ENCODE measurements at places on chromosomes 13 and 19.

DNA sequence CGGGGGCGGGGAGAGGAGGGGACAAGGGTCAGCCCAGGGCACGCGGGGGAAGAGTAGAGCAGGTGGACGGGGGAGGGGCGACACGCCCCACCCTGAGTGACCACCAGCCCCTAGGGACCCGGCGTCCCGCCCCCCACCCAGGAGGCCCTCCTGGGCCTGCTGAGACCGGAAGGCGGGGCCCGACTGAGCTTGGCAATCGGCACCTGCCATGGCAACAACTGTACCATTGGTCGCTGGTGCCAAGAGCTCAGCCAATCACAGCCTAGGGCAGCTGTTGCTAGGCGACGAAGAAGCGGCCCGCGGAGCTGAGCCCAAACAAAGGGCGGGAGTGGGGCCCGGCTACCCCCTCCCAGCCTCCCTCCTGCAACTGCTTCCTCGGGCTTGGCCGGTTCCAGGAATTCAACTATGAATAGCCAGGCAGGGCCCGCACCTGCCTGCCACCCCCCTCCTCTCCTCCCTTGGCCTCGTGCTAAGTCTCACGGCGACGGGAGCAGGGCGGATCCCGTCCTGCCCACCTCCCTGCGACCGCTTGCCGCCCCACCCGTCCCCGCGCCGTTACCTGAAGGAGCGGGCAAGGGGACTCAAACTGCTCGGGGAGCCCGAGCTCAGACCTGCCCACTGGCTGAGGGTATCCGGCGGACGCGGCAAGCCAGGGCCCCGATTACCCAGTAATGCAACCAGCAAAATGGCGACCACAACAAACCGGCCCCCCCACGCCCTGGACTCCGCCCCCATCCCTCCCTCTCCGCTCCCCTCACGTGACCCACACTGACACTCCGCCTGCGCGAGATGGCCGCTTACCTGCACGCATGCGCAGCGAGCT, at the start of gene DYRK1B:
DYRK1B (minus strand) TSS at position 699 of the 823 bp plus-strand sequence. CDS start 2,295 bp downstream, outside the sequence.
- DNase-seq, result peak; percentile 61

DNA sequence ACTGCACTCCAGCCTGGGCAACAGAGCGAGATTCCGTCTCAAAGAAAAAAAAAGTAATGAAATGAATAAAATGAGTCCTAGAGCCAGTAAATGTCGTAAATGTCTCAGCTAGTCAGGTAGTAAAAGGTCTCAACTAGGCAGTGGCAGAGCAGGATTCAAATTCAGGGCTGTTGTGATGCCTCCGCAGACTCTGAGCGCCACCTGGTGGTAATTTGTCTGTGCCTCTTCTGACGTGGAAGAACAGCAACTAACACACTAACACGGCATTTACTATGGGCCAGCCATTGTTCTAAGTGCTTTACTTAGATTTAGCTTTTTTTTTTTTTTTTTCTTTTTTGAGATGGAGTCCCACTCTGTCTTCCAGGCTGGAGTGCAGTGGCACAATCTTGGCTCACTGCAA, 30.2 kb downstream of the CYP2F1 start:
- peak; percentile 64 for DNase-seq

DNA sequence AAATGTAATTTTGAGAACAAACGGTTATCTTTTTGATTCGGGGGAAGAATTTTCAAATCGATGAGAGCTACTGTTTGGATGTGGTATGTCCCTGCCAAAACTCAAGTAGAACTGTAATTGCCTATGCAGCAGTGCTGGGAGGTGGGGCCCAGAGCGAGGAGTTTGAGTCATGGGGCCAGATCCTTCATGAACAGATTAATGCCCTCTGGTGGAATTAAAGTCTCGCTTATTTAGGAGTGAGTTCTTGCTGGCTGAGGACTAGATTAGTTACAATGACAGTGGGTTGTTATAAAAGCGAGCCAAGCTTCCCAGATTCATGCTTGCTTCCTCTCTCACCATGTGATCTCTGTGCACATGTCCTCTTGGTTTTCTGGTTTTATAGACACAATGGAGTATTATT, 11.8 kb upstream of the PRR20A start:
- DNase-seq, result no peak

DNA sequence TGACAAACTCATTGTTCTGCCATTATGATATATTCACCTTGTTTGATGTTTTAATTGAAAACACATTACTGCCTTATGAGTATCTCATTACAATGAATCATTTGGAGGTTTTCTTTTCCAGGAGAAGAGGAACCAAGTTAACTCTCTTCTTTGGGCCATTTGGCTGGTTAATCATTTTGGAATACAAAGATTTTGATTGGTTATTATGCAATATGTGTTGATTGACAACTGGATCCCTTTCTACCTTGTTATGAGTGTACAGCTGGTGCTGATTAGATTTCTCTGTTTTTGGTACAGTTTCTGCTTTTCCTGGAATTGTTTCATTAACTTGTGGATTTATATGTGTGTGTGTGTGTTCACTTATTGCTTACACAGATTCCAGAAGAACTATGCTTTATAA, 49.2 kb upstream of the RGCC start:
- no peak for DNase-seq

GRCh38 chr19:51771376-51772130, 10.6 kb downstream of the FPR2 start:
- no peak for DNase-seq

GRCh38 chr13:21216332-21216731, 39.9 kb downstream of the MRPL57 start:
- no peak for DNase-seq

- DNase-seq, result no peak
These were observed 31.8 kb downstream of the DOCK9 start for GRCh38 chr13:98945863-98946605.

DNA sequence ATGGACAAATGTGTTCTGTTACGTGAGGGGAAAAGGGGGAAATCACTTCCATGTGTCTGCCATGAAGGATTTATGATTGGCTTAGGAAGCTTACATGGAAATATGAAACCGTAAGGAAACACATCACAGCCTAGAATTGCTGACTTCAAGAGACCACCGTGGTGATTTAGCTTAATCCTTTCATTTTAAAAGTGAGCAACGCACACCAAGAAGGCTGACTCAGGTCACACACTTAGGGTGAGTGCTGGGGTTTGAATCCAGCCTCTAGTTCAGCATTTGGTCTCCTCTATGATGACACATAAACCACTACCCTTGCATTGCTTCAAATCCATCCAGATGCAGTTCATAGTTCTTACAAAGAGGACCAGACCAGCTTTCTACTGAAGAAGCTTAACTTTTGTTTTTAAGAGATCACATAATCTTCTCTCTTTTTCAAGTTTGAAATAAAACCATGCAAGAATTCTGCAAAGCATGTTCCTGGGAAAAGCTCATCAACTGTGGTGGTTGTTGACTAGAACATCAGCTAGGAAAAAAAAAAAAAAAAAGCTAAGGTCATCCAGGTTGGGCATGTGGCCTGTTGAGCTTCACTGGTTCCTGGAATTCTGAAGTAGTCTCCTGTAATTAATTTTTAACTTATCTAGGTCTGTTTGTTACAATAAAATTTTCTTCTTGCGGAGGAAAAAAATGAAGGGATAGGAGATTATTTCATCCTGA, 60.2 kb upstream of the KL start:
- DNase-seq, result no peak

GRCh38 chr13:33937373-33938098, 119.6 kb downstream of the RFC3 start:
- no peak for DNase-seq

DNA sequence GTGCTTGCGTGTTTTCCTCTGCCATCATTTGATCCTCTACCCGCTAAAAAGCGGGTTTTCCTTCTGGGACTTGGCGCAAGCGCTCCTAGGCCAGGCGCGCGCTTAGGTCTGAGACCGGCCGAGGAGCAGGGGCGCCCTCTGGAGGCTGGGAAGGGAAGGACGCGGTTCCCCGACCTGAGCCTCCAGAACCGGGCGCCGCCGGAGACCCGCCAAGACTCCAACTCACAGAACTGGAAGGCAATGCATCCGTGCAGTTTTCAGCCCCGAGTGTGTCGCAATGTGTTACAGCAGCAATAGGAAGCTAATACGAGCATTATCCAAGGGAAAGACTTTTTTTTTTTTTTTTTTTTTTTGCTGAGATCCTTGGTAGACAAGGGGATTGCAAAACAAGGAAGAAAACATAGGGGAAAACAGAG, 190.9 kb downstream of the COL4A1 start:
- DNase-seq, result peak; percentile 21

- DNase-seq, result no peak
These were observed 36.5 kb downstream of the COL4A1 start for GRCh38 chr13:110270507-110270906.

DNA sequence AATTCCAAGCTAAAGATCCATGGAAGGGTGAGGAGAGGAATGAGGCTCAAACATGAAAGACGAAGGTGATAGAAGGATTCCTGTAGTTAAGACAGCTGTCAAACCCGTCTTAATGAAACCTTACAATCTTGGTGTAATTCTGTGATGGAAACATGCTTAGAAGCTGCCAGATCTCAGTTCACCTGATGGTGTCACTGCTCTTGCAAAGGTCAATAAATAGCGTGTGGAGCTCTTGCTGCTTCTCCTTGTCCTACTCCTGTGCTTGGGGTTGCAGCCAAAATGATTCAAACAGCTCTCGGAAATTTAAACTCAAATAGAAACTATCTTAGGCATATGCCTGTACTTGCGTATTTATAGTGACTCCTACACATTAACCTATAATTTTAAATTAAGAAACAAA, 1705.0 kb downstream of the OLFM4 start:
- peak; percentile 16 for DNase-seq

DNA sequence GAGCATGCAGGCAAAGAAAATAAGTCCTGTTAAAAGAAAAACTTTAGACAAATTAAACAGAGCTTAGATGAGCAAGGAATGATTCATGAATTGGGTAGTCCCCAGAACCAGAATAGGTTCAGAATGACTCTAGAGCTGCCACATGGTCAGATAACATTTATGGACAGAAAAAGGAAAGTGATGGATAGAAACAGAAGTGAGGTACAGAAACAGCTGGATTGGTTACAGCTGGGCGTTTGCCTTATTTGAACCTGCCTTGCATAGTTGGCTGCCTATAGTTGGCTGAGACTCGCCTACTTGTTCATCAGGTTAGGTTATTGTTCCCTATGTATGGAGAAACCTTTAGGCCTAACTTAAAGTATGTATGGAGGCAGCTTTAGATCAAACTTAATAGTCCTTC, 35.4 kb downstream of the WDFY2 start:
- no peak for DNase-seq

DNA sequence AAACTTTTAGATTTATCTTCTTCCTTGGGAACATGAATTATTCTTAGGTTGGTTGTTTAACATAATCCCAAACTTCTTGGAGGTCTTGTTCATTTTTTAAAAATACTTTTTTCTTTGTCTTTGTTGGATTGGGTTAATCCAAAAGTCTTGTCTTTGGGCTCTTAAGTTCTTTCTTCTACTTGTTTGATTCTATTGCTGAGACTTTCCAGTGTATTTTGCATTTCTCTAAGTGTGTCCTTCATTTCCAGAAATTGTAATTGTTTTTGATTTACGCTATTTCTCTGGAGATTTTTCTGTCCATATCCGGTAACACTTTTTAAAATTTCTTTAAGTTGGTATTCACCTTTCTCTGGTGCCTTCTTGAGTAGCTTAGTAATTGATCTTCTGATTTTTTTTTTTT, 9.8 kb upstream of the KLK15 start:
- no peak for DNase-seq

DNA sequence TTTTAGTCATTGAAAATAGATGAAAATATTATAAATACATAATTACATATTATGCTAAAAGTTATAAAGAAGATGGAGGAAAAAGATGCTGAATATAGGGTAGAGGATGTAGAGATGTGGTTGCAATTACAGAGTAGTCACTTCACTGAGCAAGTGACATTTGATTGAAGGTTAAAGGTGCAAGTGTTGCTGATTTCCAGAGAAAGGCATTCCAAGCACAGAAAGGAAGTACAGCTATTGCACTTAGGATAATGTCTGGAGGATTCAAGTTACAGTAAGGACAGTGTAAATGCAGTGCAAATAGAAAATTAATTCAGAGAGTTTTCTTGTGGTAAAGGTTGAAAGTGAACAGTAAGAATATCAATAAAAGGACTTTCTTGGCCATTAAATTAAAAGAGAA, 1721.8 kb downstream of the PCDH9 start:
- DNase-seq, result no peak

DNA sequence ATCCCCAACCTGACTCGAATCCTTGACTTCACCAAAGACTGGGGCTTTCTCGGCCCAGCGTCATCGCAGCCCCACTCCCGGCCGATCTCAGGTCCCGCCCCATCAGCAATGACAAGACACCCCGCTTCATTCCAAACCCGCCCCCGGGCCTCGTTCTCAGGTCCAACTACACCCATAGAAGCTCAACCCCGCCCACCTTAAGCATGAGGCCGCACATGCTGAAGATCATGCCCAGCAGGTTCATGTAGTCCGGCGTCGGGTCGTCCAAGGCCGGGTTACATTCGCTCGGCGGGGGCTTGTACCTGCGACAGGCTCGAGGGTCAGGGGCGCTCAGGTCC, 2.3 kb downstream of the WDR83 start:
- DNase-seq, result peak; percentile 45

DNA sequence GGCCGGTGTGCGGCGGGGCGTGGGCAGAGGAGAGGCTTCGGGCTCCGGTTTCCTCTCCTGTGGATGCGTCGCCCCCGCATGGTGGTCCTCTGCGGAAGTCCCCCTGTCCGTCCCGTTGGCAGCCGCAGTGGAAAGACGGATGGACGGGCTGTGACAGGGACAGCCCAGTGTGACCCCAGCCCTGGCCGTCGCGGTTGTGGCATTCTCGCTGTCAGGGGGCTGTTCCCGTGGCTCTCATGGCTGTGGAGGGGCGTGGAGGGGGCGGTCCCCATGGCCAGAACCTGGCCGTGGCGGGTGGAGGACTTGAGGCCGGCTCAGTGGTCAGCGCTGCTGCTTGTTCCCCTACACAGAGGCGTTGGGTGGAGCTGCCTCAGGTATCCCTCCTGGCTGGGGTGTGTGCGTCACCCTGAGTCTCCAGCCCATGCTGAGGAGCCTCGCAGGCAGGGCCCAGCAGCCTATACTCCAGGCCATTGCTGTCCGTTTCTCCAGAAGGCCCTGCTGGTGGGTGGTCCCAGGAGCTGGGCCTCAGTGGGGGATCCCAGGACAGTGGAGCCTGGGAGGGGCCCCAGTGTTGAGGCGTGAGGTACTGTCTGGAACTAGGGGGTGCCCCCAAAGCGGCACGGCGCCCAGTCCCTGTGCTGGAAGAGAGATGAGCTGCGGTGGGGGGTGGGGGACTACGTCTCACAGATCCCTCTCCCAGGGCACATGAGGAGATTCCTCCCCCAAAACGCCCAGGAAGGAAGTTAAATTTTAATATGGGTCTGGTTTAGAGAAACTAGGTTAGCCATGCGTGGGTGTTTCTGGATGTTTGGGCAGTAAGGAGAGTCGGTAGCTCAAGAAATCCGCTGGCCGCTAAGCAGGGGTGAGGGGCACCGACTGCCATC, 20.3 kb downstream of the CSNK1G2 start:
- DNase-seq, result no peak

GRCh38 chr19:43777163-43777695, 3.5 kb downstream of the KCNN4 start:
- no peak for DNase-seq

DNA sequence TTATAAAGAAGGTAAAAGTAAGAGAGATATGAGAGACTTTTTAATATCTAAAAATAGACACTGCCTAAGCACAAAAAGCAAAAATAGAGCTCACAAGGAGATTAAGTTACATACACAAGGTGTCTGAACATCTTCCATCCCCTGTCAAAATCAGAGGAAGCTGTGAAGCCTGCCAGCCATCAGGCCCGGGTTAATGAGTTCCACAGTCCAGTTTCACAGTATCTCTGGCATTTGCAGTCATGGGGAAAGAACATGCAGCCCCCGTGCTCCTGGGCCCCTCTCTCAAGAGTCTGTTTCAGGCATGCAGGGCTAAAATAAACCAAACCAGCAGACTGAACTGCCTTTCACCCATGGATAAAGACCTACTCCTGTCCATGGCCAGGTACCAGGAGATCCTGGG, 79.2 kb downstream of the TBC1D4 start:
- no peak for DNase-seq

Data from HuH-7.5 (cell line).